Stimulated activated CD8-positive, alpha-beta memory T cell treated with anti-CD3 and anti-CD28 coated beads, Interleukin-12 subunit alpha, Interleukin-12 subunit beta, amount 100 ng/mL, for 4 hours (primary cell): ENCODE measurements at places on chromosomes 13 and 19.

- DNase-seq: no peak
These were observed 1816.8 kb downstream of the OLFM4 start for GRCh38 chr13:54845351-54845965.

- no peak for DNase-seq
These were observed 83.4 kb upstream of the GPR183 start for GRCh38 chr13:99390601-99391000.

DNA sequence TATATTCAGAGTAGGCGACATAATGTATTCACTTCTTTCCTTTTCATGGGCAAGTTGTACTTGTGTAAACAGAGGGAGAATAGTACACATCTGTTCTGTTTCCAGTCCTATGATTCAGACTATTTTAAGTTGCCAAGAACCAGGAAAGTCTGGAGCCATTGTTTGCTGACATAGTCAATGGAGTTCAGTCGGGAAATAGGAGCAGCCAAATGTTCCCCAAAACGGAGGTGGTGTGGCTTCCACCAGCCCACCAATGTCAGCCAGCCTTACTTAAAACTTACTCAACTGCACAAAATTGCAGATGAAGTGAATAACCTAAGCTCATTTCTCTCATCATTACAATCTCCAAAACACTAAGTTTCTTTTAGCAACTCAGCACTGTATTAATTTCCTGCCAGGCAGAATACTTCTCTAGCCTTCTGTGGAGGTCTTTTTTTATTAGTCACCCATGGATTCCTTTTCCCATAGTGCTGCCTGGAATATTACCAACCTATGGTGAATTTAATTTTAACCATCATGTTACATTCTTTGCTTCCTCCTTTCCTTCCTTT, 22.3 kb upstream of the CSNK1A1L start:
- DNase-seq: no peak

DNA sequence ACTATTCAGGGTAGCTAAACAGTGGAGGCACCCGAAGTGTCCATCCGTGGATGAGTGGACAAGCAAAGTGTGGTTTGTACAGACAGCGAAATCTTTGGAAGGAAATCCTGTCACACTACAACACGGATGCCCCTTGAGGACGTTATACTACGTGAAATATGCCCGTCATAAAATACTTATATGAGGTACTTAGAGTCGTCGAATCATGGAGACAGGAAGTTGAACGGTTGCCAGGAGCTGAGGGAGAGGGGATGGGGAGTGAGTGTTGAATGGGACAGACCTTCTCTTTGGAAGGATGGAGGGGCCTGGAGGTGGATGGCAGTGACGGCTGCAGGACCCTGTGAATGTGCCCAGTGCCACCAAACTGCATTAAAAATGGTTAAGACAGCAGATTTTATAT, 11.6 kb downstream of the ATP4B start:
- DNase-seq: no peak

GRCh38 chr13:33099860-33100259, 83.6 kb downstream of the KL start:
- DNase-seq: no peak

DNA sequence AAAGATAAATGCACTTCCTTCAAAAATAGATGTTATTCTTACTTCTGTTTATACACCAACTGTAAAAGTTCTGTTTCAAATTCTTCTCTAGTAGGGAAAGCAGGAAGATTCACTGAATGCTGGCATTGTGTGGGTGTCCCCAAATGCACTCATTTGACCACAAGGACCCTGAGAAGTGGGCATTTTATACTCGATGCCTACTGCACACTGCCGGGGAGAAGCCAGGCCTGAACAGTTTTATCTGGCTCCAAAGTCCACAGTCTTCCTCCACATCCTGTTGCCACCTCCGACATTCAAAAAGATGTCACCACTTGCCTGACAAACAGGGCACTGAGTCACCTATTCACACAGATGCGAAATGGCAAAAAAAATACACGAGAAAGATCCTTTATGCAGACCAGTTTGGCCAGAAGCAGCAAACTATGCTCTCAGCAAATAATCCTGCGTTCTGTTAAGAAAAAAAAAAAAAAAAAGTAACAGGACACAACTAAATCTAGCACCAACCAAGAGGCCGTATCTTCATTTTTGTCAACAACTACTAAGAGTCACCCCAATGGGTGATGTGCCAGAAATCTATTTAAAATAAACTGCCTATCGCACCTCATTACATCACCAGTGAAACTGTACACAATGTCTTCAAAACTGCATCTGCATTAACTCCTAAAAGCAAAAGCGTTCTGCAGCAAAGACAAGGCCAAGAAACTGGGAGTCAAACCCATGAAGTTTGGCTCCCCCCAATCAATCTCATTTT, 6.2 kb downstream of the ZC3H4 start:
- DNase-seq: no peak

GRCh38 chr19:22882797-22883196, 50.7 kb downstream of the ZNF723 start:
- no peak for DNase-seq

DNA sequence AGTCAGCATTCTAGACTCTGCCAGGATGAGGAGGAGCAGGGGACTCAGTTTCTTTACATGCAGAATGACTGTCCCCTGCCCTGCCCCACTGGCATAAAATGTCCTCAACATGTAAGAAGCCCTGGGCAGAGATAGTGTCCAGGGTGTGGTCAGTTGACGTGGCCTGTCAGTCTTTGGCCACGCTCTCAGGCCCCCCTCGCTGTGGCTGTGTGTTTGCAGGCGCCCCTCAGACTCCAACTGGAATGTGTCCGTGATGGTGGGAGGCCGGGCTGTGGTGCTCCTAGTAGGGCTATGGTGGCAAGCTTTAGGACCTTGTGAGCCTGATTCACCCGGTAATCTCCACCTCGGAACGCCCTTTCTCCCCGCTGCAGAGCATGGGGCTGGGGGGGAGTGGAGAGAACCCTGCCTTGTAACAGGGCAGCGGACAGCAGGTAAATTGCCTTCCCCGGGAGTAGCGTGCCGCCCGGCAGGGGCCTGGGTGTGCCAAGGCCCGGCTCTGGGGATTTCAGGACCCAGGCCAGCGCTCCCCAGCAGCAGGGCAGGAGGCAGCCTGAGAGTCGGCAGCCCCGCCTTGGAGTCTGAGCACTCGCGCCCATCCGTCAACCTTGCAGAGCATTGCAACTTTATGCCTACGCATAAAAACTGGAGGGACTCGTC, 62.3 kb downstream of the CHST8 start:
- no peak for DNase-seq

- DNase-seq: no peak
These were observed 15.3 kb upstream of the ARHGEF18 start for GRCh38 chr19:7333198-7334118.

DNA sequence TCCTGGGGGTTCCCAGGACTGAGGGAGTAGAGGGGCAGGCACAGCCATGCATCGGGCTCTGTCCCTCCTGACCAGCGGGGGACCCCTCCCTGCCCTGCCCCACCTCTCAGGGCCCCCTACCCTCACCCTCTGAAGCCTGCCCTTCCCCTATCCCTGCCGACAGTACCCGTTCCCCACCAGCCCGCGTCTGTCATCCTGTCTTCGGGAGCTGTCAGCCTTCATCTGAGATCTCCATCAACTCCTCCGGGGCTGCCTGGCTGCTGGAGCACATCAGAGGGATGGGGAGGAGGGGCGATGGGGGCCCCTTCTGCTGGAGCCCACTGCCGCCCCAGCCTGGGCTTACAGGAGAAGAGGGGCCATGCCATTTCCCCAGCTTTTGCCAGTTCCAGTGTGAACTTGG, 6.2 kb upstream of the SHD start:
- no peak for DNase-seq

DNA sequence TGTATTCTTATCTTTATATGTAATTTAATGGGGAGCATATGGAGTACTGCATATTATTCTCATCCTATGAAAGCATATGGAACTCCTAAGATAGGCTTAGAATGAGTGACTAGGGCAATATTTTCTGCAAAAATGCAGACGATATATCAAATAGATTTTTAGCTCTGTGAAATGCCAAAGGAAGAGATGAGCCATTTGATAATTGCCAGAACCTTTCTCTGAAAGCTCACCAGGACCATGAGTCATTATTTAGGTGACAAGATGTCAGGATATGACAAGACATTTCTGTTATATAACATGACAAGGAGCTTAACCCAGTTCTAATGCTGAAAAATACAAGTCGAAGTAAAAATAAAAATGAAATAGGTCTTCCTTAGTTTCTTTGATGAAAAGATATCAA, 145.0 kb downstream of the SLITRK6 start:
- DNase-seq: no peak

DNA sequence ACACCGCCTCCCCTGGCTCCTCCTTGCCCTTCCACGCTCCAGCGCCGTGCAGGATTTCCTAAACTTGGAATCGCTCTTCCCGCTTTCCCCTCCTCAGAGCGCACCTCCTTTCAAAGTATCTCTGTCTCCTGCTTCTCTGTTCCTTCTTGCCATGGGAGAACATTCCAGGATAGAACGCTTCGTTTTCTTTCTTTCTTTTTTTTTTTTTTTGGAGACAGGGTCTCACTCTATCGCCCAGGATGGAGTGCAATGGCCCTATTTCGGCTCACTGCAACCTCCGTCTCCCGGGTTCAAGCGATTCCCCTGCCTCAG, 574 bp upstream of the XPO4 start:
- DNase-seq: no peak

DNA sequence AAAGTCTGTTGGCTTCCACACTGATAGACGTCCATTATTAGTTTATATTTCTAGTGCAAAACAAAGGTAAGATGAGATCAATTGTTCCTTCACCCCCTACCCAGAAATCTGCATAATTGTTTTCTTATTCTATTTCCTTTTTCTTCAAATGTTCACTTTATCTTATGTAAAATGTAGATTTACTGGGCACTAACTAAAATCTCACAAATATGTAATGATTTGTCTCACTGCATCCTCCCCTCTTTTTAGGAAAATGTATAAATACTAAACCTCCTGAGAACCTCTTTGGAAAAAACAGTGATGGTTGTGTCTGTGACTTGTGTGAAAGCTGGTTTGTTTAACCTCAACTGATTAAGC, 1377.2 kb upstream of the MIR17HG start:
- DNase-seq: no peak

DNA sequence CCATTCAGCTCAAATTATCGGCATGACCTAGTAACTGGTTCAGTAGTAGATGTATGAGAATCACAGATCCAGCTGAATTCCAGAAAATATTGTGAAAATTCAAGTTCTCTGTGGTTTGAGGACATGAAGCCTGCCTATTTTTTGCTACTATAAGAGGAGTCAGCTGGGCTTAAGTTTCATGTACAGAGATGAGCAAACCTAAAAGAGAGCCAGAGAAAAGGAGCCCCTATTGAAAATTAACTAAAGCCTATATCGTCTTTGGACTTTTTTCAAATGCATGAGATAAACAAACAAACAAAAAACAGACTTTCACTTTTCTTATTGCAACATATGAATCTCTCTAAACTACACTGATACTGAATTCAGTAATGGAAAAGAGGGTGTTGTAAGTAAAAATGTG, 106.8 kb upstream of the SPRY2 start:
- DNase-seq: no peak

GRCh38 chr19:46524308-46524707, 28.6 kb upstream of the PNMA8B start:
- no peak for DNase-seq

DNA sequence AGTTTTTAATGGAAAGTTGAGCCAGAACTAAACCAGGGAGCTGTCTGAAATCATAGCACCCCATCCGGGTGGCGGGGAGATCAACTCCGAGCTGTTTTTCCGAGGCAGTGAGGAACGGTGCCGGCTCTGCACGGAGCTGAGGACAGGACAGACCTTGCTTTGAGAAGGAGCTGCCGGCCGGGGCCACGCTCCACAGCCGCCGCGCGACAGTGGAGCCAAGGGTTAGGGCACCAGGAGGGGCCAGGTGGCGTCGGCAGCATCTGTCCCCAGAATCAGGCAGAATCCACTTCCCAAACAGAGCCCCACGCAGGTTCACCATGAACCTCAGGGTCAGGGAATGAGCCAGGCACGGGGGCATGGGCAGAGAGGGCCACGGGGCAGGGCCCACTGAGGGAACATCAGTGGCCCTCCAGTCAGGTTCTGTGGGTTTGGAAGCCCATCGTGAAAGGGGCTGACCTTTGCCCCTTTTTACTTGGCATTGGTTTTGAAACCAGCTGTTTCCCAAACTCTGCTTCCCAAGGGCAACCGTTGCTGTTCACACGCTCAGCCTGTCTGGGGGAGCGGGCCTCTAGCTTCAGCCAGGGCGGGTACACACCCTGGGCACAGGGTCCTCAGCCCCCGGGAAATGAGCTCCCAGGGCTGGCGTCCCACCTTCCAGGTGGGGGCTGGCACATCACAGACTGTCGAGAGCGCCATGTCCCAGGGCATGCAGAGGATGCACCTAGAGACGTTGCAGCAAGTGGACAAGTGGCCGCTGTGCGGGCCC, 18.1 kb downstream of the PEX11G start:
- no peak for DNase-seq

DNA sequence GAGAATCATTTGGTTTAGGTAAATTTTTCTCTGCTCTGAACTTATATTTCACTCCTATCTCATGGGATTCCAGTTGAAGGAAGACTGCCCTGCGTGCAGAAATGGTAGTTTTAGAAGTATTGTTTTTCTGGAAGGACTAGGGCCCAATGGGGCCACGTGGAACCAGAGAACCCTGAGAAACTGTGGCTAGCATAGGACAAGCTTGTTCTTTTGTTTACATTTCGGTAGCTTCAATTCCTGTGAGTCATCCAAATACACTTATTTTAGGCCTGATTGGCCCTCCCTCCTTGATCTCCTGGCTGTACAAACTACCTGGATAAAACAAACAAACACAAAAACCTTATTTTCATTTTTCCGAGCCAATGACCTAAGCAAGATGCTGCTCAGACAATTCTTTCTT, 124.0 kb downstream of the ITGBL1 start:
- no peak for DNase-seq

- no peak for DNase-seq
These were observed 21.7 kb downstream of the MRPS31 start for GRCh38 chr13:40749327-40749726.

GRCh38 chr19:45569619-45570421, 14.8 kb downstream of the OPA3 start:
- DNase-seq: no peak

GRCh38 chr13:40665126-40666044, 1.1 kb downstream of the FOXO1 start:
- DNase-seq: peak; percentile 39

DNA sequence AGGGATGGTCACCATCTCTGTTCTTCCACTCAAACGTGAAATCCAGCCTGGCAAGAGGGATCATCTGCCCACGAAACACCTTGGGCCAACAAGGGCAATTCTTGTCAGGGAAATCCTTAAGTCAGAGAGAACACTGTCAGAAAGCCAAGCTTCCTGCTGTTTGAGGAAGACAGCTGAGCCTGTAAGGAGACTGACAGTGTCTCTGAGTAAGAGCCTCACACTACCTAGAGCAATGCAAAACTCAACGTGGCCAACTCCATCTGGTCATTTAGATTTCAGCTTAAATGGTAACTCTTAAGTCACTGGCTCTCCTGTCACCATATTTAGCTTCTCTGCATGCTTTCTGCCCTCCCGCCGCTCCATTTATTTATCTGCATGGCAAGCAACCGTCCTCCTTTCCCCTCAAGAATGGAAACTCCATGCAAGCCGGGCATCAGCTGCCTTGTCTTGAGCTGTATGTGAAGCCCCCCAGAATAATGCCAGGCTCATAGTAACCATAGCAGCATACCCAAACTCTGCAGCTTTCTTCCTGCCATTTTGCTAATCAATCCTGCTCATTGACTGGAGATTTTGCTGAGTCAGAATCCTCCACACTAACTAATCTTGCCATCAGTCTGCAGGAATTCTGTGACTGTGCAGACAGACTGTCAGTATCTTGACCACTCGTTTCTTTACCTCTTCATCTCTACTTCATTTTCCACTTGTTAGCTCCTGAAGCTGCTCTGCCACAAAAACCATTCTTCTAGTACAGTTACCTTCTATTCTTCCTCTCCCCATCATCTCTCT, 159.8 kb downstream of the IRS2 start:
- no peak for DNase-seq

- DNase-seq: no peak
These were observed at the start of gene FFAR3 for GRCh38 chr19:35357867-35358573. Gene FFAR3 (plus strand): TSS chr19:35358460. CDS start chr19:35358891, 431 bp downstream.
